A549 treated with CpdA at 1 μM for 4 hours (cell line): ENCODE measurements at places on chromosomes 2 and 18. TPM values are rescaled to one million over a fixed set of nuclear protein-coding genes. Genes with fewer than 3 reads are reported as not detected.

OXER1 gene
- not detected in 5 replicates for total RNA-seq

PROKR1 gene
- total RNA-seq, result 0.03 TPM in 1 of 5 replicates, not detected in the others

DSG1 gene
- not detected in 5 replicates for total RNA-seq

NR4A2 gene
- 2.3 to 4.5 TPM (median 3.8 TPM) in 5 replicates for total RNA-seq

GLB1L gene
- total RNA-seq, result 5.6 to 10.6 TPM (median 6.3 TPM) in 5 replicates

ORMDL1 gene
- 37.8 to 53.4 TPM (median 45.3 TPM) in 5 replicates for total RNA-seq

MDH1B gene
- 1.6 to 3.3 TPM (median 1.8 TPM) in 5 replicates for total RNA-seq

C2orf15 gene
- 0.27 to 0.53 TPM (median 0.40 TPM) in 5 replicates for total RNA-seq

MROH2A gene
- total RNA-seq, result 0.10 to 0.19 TPM (median 0.13 TPM) in 3 of 5 replicates, not detected in the others

UGT1A8 gene
- total RNA-seq, result 0.03 to 0.08 TPM in 2 of 5 replicates, not detected in the others

POTEC gene
- not detected in 5 replicates for total RNA-seq
